ENCODE measurements at places on chromosomes 7 and 10.

DNA sequence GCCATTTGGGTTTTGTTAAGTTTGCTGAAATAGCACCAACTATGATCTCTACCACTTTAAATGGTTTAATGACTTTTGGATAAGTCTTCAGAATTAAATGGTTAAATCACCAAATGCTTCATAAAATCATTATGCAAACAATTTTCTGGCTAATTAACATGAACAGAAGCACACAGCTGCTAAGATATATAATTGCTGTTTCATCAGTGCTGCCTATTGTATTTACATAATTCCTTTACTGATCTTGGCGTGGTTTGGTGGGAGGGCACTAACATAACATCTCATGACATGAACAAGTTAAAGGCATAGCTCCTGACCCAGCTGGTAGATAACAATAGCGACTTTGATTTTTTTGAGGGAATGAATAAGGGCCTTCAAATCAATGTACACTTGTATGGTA, 94.1 kb downstream of the FZD1 start:
- no peak for DNase-seq

DNA sequence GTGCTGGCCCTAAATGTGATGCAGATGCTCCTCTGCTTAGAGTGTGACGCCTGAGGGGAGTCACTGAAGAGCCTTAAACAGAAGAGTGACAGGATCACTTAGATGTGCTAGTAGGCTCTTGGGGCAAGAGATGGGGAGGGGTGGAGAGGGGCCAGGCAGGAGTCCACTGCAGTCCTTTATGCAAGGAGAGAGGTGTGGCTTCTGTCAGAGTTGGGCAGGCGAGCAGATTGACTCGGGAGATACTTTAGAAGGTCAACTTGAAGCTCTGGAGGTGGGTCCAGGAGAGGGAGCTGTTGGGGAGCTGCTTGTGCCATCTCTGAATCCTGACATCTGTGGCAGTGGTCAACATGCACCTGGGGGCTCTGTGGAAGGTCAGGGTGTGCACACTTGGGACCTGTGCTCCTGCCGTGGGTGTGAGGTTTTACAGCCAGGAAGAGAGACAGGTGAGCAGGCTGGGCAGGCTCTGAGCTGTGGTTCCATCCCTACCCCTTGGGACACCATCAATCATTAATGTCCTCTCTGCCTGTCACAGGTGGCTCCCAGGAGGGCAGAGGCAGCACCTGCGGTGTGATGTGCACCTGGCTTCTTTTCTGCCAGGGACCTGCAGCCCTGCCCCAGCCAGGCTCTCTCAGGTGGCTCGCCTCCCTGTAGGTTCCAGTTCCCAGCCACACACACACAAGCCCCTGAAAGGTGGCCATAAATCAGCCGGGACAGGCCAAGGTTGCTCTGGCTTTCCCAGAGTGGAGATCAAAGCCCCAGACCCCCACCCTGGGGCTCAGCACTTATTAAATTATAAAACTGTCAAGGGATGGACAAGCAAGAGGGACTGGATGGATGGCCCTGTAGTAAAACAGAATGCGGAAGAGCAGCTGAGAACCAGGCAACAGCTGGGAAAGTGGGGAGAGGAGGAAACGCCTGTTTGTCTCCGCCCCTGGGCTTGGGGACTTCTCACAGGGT, 14.0 kb downstream of the NEURL1 start:
- DNase-seq: no peak

DNA sequence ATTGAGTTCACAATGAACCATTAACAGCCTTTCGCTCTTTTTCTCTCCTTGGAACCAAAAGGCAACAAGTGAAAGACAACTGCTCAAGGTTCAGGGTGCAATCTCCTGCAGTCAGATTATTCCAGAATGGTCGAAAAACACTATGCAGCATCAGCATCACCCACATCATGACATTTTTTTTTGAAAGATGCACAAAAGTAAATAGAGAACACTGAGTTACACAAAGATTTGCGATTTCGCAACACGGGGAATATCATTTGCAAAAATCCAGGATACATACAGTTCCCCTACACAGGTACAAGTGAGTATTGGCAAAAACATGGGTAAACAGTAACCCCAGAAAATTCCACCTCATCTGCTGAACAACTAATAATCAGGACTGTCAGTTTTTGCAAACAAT, 611.5 kb downstream of the KCNMA1 start:
- DNase-seq: no peak

DNA sequence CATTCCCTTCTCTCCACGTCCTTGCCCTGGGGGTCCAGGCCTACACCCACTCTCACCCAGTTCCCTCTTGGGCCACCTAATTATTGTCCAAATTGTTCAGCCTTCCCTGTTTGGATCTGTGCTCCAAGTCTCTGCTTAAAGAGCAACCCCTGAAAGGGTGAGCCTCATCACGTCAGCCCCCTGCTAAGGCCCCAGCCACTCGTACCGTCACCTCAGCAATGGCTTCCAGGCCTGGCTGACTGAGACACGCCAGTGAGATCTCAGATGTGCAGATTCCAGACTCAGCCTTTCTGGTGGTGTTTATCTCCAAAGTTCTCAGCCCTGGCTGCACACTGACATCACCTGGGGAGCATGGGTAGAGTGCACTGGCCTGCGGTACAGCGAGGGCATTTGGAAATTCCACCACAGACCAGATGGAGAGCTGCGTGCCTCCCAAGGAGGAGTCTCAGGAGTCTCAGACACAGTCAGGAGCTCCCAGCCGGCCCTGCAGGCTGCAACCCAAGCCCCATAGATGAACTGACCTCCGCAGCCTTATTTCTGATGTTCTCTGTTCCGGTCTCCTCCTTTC, 87.5 kb downstream of the PRKAG2 start:
- no peak for DNase-seq

DNA sequence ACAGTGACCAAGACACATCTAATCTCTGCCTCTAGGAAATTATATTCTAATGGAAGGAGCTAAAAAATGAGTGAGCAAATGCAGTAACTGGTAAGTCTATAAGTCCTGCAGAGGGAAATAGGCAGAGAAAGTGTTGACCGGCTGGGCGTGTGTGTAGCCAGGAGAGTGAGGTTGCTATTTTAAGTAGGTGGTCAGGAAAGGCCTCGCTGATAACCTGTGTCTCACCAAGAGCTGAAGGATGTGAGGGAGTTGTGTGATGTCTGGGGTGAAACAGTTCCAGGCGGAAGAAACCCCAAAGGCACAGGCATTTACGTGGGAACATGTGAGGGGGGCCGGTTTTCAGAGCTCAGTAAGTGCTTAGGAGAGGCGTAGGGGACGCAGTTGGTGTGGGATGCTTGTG, 54.8 kb downstream of the BAMBI start:
- no peak for DNase-seq
